ENCODE measurements at places on chromosomes 1 and 21.

DNA sequence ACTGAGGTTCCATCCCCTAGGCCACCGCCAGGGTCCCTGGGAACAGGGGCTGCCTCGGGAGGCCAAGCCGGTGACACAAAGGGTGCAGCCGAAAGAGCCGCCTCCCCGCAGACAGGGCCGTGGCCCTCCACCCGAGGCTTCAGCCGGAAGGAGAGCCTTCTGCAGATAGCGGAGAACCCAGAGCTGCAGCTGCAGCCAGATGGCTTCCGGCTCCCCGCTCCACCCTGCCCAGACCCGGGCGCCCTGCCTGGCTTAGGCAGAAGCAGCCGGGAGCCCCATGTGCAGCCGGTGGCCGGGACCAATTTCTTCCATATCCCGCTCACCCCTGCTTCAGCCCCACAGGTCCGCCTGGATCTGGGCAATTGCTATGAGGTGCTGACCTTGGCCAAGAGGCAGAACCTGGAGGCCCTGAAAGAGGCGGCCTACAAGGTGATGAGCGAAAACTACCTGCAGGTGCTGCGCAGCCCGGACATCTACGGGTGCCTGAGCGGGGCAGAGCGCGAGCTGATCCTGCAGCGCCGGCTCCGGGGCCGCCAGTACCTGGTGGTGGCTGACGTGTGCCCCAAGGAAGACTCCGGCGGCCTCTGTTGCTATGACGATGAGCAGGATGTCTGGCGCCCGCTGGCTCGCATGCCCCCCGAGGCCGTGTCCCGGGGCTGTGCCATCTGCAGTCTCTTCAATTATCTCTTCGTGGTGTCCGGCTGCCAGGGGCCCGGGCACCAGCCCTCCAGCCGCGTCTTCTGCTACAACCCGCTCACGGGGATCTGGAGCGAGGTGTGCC is 1.4 kb downstream of the KLHDC7A start:
- no peak for DNase-seq

DNA sequence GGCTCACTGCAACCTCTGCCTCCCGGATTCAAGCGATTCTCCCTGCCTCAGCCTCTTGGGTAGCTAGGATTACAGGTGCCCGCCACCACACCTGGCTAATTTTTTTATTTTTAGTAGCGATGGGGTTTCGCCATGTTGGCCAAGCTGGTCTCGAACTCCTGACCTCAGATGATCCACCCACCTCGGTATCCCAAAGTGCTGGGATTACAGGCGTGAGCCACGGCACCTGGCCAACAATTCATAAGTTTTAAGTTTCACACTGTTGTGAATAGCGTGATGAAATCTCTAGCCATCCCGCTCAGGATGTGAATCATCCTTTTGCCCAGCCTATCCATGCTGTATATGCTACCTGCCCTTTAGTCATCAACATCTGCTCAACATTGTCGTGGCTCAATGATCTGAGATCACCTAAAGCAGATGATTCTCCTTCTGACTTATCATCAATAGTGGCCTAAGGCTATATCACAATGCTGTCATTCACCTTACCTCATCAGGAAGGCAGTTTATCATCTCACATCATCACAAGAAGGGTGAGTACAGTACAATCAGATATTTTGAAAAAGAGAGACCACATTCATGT is 2.6 kb downstream of the PFDN2 start:
- no peak for DNase-seq

DNA sequence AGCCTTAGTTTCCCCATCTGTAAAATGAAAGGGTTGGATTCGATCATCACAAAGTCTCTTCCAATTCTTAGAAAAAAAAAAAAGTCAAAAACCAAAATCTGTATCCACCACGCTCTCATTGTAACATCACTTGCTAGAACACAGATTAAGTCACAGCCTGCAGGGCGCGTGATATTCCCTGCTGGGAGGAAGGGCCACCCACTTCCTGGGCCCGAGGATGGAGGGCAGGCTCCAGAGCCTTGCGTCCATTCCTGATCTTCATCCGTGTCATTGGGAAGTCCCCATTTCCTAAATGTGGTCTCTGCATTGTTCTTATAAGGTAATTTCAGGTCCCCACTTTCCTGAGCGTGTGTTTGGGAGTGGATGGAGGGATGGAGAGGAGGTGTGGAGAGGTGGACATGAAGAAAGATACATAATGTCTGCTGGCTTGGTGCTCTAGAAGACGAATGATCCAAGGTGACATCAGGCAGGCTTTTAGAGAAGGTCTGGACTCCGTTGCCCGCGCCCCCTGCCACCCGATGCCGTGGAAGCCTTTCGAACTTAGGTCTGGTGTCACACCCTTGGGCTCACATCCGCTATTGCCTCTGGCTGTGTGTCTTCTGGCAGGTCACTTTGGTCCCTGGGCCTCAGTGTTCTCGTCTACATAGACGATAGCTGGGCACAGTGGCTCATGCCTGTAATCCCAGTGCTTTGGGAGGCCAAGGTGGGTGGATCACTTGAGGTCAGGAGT is 56.1 kb downstream of the ATP5PO start:
- no peak for DNase-seq

DNA sequence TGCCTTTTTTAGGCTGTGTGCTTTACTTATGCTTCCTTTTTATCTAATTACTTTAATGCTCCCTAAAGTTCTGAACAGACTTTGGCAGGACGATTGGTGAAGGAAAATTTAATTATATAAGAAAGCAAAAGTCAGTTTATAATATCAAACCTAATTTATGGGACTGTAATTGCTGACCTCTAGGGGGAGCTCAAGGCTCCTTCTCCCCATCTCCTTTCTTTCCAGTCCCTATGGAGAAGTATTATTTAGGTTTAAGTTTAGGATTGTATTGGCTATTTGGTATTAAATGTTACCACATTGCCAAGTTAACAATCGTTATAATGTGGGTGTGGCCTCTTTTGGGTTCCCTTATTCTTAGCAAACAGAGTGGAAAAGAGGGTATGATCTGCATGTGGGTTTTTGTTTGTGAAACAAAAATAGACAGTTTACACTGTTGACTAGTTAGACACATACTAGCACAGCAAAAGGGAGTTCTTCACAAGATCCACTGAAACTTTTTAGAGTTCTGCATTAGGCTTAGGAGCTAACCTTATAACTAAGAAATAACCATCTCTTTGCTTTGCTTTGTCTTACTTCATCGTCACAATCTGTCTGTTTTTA is 48.2 kb upstream of the TNFSF4 start:
- no peak for DNase-seq

DNA sequence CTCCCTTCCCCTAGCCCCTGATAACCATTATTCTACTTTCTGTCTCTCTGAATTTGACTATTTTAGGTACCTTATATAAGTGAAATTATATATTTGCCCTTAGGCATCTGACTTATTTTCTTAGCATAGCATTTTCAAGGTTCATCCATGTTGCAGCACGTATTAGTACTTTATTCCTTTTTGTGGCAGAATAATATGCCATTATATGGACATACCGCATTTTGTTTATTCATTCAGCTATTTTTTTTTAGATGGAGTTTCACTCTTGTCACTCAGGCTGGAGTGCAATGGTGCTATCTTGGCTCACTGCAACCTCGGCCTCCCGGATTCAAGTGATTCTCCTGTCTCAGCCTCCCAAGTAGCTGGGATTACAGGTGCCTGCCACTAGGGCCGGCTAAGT is 326.2 kb upstream of the PLXNA2 start:
- no peak for DNase-seq

DNA sequence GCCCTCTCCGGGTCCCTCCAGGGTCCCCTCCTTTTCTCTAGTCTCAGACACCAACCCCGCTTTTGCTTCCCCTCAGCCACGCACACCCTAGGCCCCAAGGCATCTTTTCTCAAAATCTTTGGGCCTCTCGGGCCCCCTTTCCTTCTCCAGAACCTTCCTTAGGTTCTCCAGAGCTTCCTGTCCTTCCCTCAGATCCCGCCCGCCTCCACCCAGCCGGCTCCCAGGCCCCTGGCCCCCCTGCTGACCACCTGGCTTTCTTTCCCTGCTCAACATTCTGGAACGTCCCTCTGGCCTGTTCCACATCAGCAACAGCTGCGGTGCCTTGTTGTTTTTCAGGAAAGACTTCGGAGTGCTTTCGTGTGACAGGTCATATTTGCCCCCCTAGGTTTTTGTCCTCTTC is 1.2 kb downstream of the ZDHHC18 start:
- DNase-seq, result no peak

- DNase-seq, result no peak
Observed at GRCh38 chr1:4019606-4020331, 119.7 kb upstream of the C1orf174 start.

GRCh38 chr1:118948351-118948750 is 39.8 kb downstream of the TBX15 start:
- DNase-seq, result no peak

DNA sequence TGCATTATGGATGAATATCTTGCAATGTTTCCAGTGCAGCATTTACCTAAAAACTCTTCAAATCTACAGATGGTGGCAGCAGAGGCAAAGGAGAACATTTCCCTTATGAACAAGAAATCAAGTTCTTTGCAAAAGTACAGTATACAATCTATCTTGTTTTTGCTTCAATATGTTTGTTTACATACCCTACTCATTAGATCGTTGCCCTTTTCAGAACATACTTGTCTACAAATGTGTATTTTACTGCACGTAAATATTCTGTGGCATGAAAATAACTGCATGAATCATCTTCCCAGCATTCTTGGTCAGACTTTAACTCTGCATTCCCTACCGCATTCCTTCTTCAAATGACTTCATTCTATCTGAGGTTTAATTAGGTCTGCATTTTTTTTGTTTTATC is 212.7 kb downstream of the ZP4 start:
- no peak for DNase-seq

GRCh38 chr1:26405281-26405915 is 5.2 kb upstream of the LIN28A start:
- DNase-seq, result no peak

DNA sequence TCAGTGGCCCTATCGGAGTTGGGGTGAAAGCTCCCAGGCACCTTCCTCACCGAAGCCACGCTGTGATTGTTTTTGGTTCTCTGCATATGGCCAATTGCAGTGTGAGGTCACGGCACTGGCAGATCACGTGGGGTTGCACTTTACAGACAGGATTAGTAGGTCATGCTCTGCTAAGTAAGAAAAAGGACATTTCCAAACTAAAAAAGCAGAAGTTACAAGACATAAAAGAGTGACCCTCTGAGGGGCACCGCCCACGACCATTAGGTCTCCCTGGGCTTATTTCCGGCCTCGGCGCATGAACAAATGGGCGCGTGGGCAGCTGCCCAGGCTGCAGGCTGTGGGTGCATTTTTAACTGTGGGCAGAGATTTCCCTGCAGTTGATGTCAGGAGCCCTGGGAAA is 2.0 kb downstream of the CAPN9 start:
- DNase-seq, result no peak

DNA sequence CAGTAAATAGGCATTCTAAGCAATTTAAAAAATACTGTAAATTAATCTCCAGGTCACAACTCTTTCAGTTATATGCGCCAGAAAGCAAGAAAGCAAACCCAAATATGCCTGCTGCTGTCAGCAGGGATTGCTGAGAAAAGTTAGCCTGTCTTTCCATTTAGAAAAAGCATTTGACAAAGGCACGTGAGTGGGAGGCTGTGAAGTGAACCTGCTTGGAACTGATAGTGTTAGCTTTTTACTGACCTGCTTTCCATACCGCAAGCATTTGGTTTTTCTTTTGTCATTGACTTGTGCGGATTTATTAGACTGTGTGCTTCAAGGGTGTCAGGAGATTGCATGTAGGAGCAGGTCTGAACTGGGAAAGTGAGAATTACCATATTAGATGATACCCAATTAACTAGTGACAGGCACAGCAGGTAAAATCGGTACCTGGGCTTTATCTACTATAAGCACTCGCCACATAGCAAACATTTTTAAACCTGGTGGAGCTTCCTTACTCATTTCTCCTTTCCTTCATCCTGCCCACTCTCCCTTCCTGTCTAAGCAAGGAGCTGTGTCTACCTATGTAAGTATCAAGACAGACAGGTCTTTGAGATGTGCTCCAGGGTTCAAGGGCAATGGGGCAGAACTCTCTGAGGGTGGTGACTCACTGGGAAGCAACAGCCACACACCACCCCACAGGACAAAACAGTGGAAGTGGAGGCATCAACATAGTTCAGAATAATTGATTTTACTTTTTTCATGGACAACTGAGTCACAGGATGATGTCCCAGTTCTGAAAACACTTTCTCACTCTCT is 323.9 kb downstream of the DISC1 start:
- no peak for DNase-seq

DNA sequence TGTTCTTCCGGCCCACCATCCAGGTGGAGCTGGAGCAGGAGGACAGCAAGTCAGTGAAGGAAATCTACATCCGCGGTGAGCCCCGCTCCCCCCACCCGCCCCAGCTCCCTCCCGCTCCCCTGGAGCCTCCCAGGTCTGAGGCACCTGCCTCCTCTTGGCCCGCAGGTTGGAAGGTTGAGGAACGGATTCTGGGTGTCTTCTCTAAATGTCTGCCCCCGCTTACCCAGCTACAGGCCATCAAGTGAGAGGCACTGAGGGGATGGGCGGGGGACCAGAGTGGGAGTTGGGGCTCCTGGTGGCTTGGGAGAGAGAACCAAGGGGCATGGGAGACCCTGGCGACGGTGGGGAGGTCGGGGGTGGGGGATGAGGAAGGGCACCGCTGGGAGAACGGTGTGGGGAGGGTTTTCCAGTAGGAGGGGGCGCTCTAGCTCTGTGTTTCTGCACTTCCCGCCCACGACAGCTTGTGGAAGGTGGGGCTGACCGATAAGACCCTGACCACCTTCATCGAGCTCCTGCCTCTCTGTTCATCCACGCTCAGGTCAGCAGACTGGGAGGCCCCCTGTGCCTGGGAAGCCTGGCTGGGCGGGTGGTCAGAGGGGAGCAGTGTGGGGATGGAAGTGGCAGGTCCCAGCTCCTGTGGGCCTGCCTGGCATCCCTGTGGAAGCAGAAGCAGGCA is 4.2 kb downstream of the LRRC71 start:
- no peak for DNase-seq

DNA sequence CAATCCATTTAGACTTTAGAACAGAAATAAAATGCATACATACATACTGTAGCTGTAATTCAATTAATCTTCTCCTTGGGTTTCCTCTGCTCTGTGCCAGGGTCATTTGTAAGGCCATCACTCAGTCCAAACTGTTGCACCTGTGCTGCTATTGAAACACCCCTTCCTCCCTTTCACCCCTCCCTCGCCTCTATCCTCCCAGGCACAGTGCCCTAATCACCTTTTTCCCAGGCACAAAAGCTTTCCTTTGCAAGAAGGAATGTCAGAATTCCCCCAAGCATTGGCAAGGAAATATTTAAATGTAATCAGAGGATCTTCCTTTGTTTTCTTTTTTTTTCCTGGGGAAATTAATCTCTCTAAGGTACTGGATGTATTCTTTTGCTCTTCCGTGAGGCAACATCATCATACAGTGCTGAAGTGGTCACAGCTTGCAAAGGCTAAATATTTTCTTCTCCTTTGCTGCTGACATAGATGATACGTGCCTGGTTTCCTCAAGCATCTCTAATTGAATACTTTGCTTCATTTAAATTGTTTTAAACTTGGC is 339.3 kb upstream of the NR5A2 start:
- no peak for DNase-seq

GRCh38 chr21:26717146-26717739 is 128.0 kb downstream of the ADAMTS1 start:
- DNase-seq, result no peak

GRCh38 chr1:2091611-2092604 is 41.7 kb downstream of the PRKCZ start:
- peak; percentile 33 for DNase-seq
